ENCODE measurements at places on chromosomes 1 and 21.

DNA sequence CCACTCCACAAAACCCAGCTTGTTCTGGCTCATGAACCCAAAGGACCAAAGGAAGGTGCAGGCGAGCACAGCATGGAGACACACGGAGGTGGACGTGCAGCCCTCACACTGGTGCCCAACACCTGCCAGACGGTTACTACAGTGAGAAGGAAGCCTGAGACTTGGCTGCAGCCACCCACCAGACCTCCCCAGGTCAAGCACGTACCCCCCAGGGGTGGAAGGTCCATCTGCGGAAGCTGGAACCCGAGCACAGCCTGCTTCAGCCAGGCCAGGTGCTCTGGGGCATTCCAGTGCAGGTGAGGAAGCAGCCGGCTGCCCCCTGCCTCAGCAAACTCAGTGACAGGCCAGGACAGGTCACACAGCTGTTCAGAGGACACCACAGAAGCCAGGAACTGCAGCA lies 16.0 kb upstream of the LSS start:
- DNase-seq: no peak

DNA sequence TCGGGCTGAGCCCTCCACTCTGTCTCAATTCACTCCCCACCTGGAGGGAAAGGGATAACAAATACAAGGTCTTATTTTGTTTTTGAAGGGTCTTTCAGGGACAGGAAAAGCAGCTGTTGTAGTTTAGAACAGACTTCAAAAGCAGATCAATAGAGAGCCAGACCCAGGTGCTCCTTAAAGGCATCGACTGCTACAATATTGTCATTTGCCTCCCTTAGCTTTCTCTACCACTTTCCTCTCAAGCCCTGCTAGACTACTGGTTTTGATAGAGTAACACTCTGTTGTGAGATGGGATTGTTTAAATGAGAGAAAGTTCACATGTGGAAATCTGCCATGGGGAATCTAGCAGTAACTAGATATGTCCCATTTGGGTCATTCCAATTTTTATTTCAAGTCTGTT lies 24.0 kb downstream of the RGS7 start:
- DNase-seq: no peak

- DNase-seq: no peak
Observed at GRCh38 chr1:240538776-240539430, 73.1 kb downstream of the GREM2 start.

- DNase-seq: no peak
Observed at GRCh38 chr1:69425871-69426270, 141.9 kb upstream of the LRRC7 start.

- DNase-seq: no peak
Observed at GRCh38 chr1:109931189-109931731, 20.6 kb downstream of the CSF1 start.

DNA sequence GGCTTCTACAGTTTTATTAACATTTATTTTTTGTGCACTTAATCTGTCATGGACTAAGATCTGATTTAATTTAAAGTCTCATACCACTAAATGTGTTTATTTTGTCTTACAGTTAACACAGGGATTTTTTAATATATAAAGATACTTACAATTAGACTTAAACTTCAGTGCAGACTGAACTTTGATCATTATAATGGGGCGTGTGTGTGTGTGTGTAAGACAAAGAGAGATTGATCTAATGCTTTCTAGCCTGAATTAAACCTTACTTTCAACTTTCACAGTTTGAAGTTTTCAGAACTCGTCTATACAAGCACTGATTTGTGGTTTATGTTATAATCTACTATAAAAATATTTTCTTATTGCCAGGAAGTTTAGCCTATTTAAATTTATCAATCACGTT lies 150.8 kb downstream of the COP1 start:
- no peak for DNase-seq

GRCh38 chr1:243261390-243261789 lies 5.5 kb downstream of the SDCCAG8 start:
- no peak for DNase-seq
